ENCODE measurements at places on chromosomes 11 and 22.
A peak's percentile ranks its signal among the peaks of the same experiment; 100 is the strongest.

- no peak for DNase-seq
Observed at GRCh38 chr11:120401506-120401905, 65.3 kb downstream of the ARHGEF12 start.

- peak; percentile 20 for DNase-seq
Observed at GRCh38 chr11:33920838-33921613, 29.1 kb upstream of the LMO2 start.

DNA sequence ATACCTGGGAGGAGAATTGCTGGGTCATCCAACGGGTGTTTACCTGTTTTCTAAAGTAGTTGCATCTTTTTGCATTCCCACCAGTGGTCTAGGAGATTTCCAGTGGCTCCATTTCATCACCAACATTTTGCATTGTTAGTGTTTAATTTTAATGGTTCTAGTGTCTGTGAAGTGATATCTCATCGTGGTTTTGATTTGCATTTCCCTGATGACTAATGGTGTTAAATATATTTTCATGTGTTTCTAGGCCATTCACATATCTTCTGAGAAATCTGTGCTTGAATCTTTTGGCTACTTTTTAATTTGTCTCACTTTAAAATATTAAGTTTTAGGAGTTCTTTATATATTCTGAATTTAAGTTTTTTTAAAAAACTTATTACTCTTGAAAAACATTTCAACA, 439.6 kb downstream of the TMEM135 start:
- DNase-seq: no peak

- DNase-seq: no peak
Observed at GRCh38 chr11:5088556-5088955, 19.2 kb downstream of the OR52E1 start.

GRCh38 chr11:116272181-116272789, 500.5 kb downstream of the BUD13 start:
- DNase-seq: no peak

- no peak for DNase-seq
Observed at GRCh38 chr11:10522921-10523320, 18.1 kb downstream of the RNF141 start.

- DNase-seq: no peak
Observed at GRCh38 chr11:44531116-44531504, 34.4 kb upstream of the CD82 start.

GRCh38 chr11:104320097-104320496, 156.2 kb upstream of the PDGFD start:
- DNase-seq: no peak

DNA sequence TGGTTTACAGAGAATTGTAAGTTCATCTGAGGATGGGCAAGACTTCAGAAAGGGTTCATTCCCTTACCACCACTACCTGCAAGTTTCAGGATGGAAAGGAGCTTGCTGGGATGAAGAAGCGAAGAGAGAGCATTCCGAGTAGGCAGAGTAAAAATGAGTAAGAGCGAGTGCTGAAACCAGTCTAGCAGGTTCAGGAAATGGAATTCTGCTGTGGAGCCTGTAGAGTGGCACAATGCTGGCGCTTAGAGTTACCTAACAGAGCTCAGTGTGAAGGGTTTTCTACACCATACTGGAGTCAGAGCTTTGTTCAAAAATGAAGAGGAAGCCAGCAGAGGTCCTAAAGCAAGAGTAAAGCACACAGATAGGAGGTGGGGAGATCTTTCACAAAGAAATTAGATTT, 179.2 kb upstream of the ZC3H12C start:
- DNase-seq: no peak

- no peak for DNase-seq
Observed at GRCh38 chr22:46381142-46381541, 45.6 kb downstream of the TRMU start.

DNA sequence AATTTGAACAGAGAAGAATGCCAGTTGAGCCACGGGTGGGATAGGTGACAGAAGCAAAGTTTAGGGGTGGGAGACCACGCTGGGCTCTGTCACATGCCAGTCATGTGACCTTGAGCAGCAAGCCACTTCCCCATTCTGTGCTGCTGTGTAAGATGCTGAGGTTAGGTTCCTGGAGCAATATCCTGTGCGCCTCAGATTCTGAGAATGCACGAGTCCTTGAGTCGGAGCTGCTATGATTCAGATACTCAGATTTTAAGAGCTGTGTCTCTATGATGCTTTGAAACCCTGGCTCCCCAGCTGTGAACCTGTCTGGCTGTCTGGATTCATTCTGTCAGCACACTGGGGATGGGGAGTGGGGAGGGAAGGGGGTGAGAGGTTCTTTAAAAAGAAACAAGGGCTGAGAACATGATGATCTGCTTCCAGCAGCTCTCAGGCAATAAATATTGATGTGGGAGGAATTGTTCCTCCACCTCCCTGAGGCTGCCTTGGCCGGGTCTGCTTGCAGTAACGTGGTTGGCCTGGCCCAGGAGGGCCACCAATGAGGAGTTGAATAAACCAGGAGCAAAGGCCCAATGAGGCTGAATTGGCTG, 24.0 kb downstream of the SLCO2B1 start:
- peak; percentile 11 for DNase-seq

GRCh38 chr11:72292106-72292785, 48.3 kb upstream of the PHOX2A start:
- no peak for DNase-seq

DNA sequence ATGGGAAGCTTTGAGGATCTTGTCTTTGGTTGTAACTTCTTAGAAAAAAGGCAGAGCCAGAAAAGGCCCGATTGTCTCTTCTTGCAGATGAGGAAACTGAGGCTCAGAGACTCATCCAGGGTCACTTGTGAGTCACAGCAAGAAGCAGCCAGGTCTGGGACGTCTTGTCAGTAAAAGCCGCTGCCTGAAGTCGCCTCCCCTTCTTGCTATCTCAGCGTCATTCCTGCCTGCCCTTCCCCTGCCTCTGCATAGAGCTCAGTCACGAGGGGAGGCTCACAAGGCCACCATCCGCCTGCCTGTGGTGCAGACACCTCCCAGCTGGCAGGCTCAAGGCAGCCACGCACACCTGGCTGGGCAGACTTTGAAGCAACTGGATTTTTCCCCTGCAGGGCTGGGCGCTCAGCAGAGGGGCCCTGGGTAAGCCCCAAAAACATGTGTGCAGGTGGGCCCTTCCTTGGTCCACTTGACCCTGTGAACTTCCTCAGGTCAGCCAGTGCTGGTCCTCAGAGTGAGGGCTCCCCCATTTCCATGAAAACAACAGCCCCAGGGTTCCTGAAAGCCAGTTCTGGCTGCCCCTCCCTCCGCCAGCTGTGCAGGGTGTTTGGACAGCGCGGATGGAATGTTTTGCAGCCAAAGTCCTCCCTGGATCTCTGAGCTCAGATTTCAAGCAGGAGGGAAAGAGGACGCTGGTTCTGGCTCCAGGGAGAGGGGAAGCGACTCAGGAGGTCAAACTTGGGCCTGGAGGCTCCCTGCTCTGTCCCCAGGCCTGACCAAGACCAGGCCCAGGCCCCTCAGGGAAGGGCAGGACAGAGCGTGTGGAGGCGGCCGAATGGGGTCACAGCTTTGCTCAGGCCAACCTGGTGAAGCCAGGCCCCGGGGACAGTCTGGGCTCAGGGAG, 6.0 kb upstream of the RAB3IL1 start:
- no peak for DNase-seq

GRCh38 chr11:124482362-124483147, 37.1 kb upstream of the OR8B8 start:
- no peak for DNase-seq

GRCh38 chr22:38353701-38354100, 36.5 kb upstream of the CSNK1E start:
- DNase-seq: no peak

GRCh38 chr11:110147962-110148709, 54.9 kb downstream of the ZC3H12C start:
- DNase-seq: no peak

Data from stimulated activated CD8-positive, alpha-beta memory T cell treated with anti-CD3 and anti-CD28 coated beads, Interleukin-7, amount 100 ng/mL, for 48 hours (primary cell).